Type B pancreatic cell (in vitro differentiated cells): ENCODE measurements at places on chromosomes 12 and 14.

GRCh38 chr14:50978888-50979287, 34.6 kb upstream of the PYGL start:
- DNase-seq, result no peak
- peaks cover 6% of the 10 kb centered on the region for H3K27me3 ChIP-seq
- no peaks in the 10 kb centered on the region for H3K4me1 ChIP-seq
- H3K36me3 ChIP-seq, result no peaks in the 10 kb centered on the region

- no peak overlapping the region for H3K4me3 ChIP-seq
- no peak overlapping the region for H3K27ac ChIP-seq
- peaks cover 17% of the 10 kb centered on the region for H3K4me1 ChIP-seq
- H3K36me3 ChIP-seq, result no peaks in the 10 kb centered on the region
Measured at GRCh38 chr12:115191342-115191741, 507.4 kb upstream of the TBX3 start.

DNA sequence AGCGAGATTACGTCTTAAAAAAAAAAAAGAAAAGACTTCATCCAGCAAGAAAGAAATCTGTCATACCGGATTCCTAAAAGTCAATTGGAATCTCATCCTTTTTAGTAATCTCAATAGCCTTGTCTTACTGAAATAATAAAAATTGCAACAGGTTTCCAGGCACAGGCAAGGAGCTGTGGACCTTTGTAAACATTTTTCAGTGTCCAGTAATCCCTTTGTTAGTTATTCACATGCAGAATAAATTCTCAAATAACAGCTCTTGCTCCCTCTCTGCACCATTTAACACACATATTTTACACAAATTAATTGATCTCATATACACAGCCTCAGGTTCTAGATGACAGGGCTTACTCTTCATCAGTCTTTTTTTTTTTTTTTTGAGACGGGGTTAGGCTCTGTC, 22.0 kb upstream of the CALM1 start:
- no peak overlapping the region for H3K4me3 ChIP-seq
- no peak overlapping the region for H3K27ac ChIP-seq
- no peak for DNase-seq
- no peaks in the 10 kb centered on the region for H3K27me3 ChIP-seq
- no peaks in the 10 kb centered on the region for H3K36me3 ChIP-seq
- H3K4me1 ChIP-seq, result no peaks in the 10 kb centered on the region

GRCh38 chr12:106179086-106179485, 40.3 kb upstream of the NUAK1 start:
- no peak for DNase-seq
- H3K27me3 ChIP-seq, result no peaks in the 10 kb centered on the region
- peaks cover 23% of the 10 kb centered on the region for H3K4me1 ChIP-seq
- no peaks in the 10 kb centered on the region for H3K36me3 ChIP-seq
- H3K4me3 ChIP-seq, result peak overlapping the region; percentile 6

GRCh38 chr14:35534873-35535482, 1.0 kb downstream of the INSM2 start:
- no peaks in the 10 kb centered on the region for H3K36me3 ChIP-seq
- no peak overlapping the region for H3K27ac ChIP-seq
- peaks cover 68% of the 10 kb centered on the region for H3K27me3 ChIP-seq
- H3K4me3 ChIP-seq, result peak overlapping the region; percentile 85
- DNase-seq, result peak; percentile 87

- no peaks in the 10 kb centered on the region for H3K27me3 ChIP-seq
- no peaks in the 10 kb centered on the region for H3K4me1 ChIP-seq
Measured at GRCh38 chr12:20320552-20320951, 47.8 kb upstream of the PDE3A start.

GRCh38 chr14:106622200-106622745, 1095.9 kb downstream of the TMEM121 start:
- H3K4me1 ChIP-seq, result no peaks in the 10 kb centered on the region
- DNase-seq, result no peak
- H3K27me3 ChIP-seq, result no peaks in the 10 kb centered on the region
- H3K4me3 ChIP-seq, result no peak overlapping the region
- no peaks in the 10 kb centered on the region for H3K36me3 ChIP-seq

GRCh38 chr14:101456246-101457175, 104.8 kb upstream of the DIO3 start:
- no peaks in the 10 kb centered on the region for H3K36me3 ChIP-seq
- H3K4me1 ChIP-seq, result peaks cover 9% of the 10 kb centered on the region
- peak overlapping the region; percentile 63 for H3K27ac ChIP-seq

DNA sequence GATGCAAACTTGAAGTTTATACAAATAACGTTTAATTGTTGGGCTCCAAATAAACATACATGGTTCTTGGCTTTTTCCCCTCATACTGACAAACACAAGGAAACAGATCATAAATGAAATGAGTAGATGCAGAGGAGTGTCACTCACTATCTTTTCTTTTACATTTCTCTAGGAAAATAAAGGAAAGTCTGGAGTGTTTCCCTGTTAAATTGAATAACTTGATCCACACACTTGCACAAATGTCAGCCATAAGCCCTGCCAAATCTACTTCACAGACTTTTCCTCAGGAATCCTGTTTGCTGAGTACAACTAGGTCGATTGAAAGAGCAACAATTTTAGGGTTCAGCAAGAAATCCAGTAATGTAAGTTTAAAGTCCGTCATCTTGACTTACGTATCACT, 175.3 kb downstream of the PLCZ1 start:
- H3K4me1 ChIP-seq, result no peaks in the 10 kb centered on the region
- no peaks in the 10 kb centered on the region for H3K27me3 ChIP-seq
- no peak overlapping the region for H3K27ac ChIP-seq
- no peaks in the 10 kb centered on the region for H3K36me3 ChIP-seq

DNA sequence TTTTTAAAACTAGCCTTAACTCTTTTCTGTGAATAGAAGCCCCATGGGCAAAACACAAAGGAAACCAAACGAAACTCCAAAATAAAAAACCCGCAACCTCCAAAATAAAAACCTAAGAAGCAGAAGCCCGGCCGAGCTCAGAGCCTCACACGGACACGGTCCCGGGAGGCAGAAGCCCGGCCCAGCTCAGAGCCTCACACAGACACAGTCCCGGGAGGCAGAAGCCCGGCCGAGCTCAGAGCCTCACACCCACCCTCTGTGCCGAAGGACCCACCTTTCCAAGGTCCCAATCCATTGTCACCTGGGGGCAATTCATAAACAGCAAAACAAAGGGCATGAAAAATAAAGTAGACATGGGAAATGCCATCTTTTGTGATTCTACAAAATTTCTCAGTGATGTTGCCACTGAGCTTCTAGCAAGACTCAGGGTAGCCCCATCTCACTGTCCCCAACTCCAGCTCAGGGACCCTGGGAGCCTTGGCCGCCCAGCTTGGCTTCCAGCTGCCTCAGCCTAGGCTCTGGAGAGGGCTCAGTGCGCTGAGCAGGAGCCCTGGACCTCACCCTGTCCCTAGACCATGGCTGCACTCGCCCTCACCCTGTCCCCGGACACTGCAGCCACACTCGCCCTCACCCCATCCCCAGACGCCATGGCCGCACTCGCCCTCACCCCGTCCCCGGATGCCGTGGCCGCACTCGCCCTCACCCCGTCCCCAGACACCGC, 82.2 kb downstream of the GALNT9 start:
- peaks cover 42% of the 10 kb centered on the region for H3K27me3 ChIP-seq
- H3K27ac ChIP-seq, result no peak overlapping the region
- H3K4me1 ChIP-seq, result peaks cover 10% of the 10 kb centered on the region
- no peaks in the 10 kb centered on the region for H3K36me3 ChIP-seq

GRCh38 chr12:112792301-112792700, 753 bp downstream of the RPH3A start:
- DNase-seq, result no peak
- H3K27ac ChIP-seq, result no peak overlapping the region
- peaks cover 49% of the 10 kb centered on the region for H3K27me3 ChIP-seq
- H3K4me1 ChIP-seq, result no peaks in the 10 kb centered on the region

GRCh38 chr12:132083614-132083940, 60.5 kb downstream of the DDX51 start:
- H3K4me3 ChIP-seq, result peak overlapping the region; percentile 93
- H3K27ac ChIP-seq, result peak overlapping the region; percentile 90
- DNase-seq, result no peak
- H3K36me3 ChIP-seq, result peaks cover 11% of the 10 kb centered on the region
- H3K27me3 ChIP-seq, result no peaks in the 10 kb centered on the region

GRCh38 chr12:32105986-32106516, 596 bp upstream of the BICD1 start:
- DNase-seq, result no peak
- H3K27me3 ChIP-seq, result peaks cover 23% of the 10 kb centered on the region
- peak overlapping the region; percentile 81 for H3K27ac ChIP-seq
- peaks cover 3% of the 10 kb centered on the region for H3K4me1 ChIP-seq
- peak overlapping the region; percentile 89 for H3K4me3 ChIP-seq
- peaks cover 11% of the 10 kb centered on the region for H3K36me3 ChIP-seq

DNA sequence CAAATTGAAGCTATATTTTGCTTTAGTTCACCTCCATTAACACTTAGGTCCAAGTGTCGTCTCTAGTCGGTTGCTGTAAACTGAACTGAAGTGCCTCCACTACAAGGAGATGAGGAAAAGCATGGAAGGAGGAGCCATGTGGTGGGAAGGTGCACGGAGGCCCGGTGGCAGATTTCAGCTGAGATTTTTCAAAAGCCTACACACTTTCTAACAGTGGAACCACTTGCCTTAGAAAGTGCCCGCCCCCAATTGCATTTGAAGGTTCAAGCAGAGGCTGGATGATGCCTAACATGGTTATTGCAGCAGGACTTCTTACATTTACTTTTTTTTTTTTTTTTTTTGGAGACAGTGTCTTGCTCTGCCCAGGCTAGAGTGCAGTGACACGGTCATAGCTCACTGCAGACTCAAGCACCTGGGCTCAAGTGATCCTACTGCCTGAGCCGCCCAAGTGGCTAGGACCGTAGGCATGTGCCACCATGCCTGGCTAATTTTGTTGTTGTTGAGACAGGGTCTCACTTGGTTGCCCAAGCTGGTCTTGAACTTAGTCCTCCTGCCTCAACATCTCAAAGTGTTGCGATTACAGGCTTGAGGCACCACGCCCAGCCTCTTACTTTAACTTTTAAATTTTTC, 27.6 kb downstream of the EML1 start:
- no peak for DNase-seq
- peaks cover 24% of the 10 kb centered on the region for H3K4me1 ChIP-seq
- no peak overlapping the region for H3K4me3 ChIP-seq
- H3K27ac ChIP-seq, result no peak overlapping the region
- peaks cover 12% of the 10 kb centered on the region for H3K36me3 ChIP-seq

- H3K27ac ChIP-seq, result no peak overlapping the region
- H3K27me3 ChIP-seq, result peaks cover 16% of the 10 kb centered on the region
- peaks cover 18% of the 10 kb centered on the region for H3K4me1 ChIP-seq
- H3K4me3 ChIP-seq, result no peak overlapping the region
- no peak for DNase-seq
- H3K36me3 ChIP-seq, result no peaks in the 10 kb centered on the region
Measured at GRCh38 chr14:76097547-76097946, 54.2 kb upstream of the GPATCH2L start.

GRCh38 chr14:22962061-22962676, 5.3 kb upstream of the HAUS4 start:
- peaks cover 2% of the 10 kb centered on the region for H3K27me3 ChIP-seq
- H3K4me1 ChIP-seq, result peaks cover 7% of the 10 kb centered on the region
- no peak overlapping the region for H3K27ac ChIP-seq

- DNase-seq, result no peak
- H3K36me3 ChIP-seq, result no peaks in the 10 kb centered on the region
- no peak overlapping the region for H3K27ac ChIP-seq
- no peaks in the 10 kb centered on the region for H3K27me3 ChIP-seq
- no peak overlapping the region for H3K4me3 ChIP-seq
Measured at GRCh38 chr14:52844262-52845060, 53.1 kb upstream of the GNPNAT1 start.
